ENCODE measurements at places on chromosomes 4 and X.

DNA sequence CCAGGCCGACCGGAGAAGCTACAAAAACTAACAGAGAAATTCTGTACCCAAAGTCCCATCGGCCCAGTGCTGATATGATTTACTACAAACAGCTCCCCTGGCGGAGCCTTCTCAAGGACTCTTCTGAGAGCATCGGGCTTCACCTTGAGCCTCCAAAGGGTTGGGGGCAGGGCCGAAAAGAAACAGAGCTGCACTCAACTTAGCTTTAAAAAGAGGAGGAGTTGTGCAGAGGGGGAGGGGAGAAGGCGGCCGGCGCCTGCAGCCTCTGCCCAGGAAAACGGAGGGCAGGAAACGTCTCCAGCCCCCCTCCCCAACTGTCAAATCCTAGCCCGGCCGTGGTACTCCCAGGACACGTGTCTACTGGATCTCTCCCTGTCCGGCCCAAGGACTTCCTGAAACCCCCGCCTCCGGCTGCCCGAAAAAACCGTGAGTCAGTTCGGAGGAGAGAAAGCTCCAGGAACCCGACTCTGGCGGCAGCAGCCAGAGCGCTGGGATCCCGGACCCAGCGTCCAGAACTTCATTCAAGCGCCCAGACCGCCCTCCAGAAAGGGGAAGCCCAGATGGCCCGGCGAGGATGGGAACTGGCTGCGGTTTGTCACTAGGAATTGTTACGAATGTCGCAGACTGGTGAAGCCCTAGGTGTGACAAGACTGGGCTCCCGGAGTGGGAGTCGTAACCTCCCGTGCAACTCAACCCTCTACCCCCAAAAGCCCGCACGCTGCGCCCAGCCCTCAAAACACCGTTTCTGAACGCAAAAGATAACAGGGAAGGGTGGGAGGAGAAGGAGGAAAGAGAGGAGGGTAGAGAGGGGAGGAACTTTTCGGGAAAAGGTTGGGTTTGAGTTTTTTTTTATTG is 973 bp downstream of the ADAMTS3 start:
- no peak for DNase-seq

GRCh38 chr4:16893141-16893651 is 5.2 kb downstream of the LDB2 start:
- DNase-seq: no peak

DNA sequence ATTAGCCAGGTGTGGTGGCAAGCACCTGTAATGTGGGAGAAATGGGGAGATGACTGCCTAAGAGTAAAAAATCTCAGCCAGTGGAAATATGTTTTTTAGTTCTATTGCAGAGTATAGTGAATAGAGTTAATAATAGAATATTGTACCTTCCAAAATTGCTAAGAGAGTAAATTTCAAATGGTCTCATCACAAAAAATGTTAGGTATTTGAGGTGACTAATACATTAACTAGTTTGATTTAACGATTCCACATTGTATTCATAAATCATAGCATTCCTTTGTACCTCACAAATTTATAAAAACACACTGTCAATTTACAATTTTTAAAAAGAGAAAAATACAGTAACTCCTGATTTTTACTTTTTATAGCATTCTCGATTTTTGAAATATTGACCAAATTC is 681.5 kb upstream of the EPHA5 start:
- no peak for DNase-seq

- DNase-seq: no peak
These were observed 20.5 kb downstream of the PKD2 start for GRCh38 chr4:88027611-88028608.

GRCh38 chr4:6504900-6505496 is 32.6 kb upstream of the PPP2R2C start:
- DNase-seq: no peak

GRCh38 chrX:20227116-20227515 is 39.6 kb downstream of the RPS6KA3 start:
- DNase-seq: no peak

DNA sequence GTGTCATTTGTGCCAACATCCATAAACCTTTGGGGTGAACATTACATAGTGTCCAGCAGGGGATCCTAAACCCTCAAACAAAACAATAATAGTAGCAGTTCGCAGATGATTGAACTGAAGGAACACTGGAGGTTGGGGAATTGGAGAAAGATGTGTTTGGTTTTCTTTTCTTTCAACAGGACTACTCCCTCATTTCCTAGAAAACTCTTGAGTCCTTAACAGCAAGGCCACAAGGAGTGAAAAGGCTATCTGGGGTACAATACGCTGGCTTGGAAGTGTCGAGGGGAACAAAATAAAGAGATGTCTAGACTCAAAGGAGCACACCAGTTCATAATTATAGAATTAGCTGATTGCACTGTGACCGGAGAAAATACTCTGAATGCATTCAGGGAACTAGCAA is 72.1 kb downstream of the IDS start:
- DNase-seq: no peak

DNA sequence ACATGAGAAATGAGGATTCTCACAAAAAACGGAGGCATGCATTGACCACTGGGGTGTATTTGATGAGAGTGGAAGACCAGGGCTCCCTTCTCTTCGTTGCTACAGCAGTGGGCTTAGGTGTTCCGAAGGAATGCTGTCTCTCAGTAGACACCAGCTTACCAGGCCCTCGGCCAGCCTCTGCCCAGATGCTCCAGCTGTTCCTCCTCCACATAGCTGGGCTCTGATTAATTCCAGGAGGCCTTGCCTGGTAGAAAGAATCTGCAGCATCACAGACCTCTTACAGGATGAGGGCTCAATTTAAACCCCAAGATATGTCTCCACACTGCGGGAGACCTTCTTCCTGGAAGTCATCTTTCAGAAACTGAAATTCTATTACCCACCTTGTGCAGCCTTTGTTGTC is 346.6 kb upstream of the TENM3 start:
- no peak for DNase-seq

- DNase-seq: no peak
These were observed 83.3 kb downstream of the EFNB1 start for GRCh38 chrX:68912113-68912512.

DNA sequence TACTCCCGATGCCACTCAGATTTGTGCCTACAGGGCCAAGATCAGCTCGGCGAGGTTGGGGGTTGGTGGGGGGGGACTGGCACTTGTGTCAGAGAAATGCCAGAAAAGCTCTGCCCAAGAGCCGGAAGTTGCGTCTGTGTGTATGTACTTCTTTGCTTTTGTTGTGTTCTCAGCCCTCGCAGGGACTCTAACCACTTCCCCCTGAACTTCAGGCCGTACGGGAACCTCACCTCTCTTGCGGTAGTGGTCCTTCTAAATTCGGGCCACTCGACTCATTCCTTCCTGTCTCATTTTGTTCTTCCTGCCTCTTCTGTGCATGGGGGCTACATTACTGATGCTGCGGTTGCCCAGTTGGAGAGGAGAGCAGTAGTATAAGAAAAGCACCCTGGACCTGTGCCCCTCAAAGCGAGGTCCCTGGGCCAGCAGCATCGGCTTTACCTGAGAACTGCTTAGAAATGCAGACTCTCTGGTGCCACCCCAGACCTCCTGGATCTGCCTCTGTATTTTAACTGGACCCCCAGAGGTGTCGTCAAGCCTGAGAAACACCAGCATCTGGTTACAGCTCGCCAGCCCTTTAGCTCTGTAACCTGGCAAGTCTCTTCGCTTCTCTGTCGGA is 146.3 kb upstream of the RPS6KA3 start:
- DNase-seq: no peak

DNA sequence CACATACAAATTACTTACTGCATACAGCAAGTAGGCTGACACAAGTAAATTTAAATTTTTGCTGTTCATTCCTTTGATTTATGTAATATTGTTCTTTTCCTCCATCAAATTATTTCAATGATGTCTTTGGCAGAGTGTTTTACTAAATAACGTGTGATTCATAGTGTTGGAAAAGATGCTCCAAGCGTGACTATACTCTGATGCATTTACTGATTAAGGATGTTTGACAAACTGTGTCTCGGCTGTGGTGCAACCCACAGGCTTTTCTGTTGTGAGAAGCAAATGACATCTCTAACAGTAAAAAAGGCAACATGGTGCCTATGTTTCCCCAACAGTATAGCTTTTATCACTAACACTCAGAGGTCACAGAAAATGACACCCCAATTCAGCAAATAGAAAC is 540.9 kb downstream of the PPP4R3C start:
- no peak for DNase-seq

DNA sequence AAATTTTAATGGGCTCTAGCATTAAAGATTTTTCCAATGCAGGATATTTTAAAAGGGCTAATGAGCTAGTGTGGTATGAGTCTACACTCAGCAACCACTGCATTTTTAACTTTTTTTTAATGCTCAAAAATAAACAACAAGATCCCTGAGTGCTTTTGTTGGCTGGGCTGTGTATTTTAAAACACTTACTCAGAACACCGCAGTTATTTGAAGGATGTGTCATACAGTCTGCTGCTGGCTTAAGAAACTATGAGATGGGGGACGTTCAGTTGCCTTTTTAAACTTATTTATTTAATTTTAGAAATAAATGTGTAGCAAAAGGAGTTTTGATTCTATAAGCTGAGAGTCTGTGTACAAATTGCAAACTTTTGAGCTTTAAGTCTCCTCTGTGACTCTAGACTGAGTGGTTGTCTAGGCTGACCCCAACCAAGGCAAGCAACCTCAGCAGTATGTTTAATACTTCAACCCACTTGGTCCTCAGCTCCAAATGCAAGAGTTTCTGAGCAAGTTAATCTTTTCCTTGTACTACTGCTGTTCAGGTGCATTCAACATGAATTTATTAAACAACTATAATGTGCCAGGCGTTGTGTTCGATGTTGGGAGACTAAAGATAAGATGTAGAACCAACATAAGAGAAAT is 278.6 kb upstream of the DIPK2B start:
- DNase-seq: no peak

GRCh38 chr4:29970626-29971025 is 749.5 kb upstream of the PCDH7 start:
- DNase-seq: no peak

DNA sequence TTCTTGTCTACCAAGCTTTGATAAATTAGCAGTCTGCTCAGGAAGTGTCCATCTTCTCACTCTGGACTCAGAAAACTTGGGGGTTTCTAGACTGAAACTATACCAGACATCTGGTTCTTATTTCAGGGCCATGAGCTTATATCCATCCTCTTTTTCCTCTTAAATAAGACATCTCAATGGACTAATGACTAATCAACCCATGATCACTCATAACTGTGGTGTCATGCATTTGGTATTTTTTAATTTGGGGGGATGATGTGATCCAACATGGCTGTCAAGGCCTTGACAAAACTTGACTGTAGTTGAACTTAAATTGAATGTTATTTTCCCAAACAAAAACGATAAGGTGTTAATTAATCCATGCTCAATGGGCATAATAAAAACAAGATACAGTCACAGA is 87.8 kb downstream of the GPRASP3 start:
- no peak for DNase-seq

DNA sequence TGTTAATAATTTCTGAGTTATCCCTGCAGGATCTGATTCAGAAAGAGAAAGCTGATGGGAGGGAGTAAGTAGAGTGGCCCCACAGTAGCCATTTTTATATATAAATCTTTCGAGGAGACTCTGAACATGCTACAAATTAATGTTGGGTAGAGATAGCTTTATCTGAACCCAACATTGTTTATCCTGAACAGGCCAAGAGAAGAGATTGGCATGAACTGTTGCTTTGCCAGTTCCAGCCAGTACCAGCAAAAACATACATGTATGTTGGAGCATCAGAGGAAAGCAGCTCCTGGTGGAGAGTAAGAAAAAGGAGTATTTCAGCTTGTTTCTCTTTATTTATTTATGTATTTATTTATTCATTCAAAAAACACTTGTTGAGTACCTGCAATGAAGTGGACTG is 1.6 kb downstream of the MAOA start:
- no peak for DNase-seq

DNA sequence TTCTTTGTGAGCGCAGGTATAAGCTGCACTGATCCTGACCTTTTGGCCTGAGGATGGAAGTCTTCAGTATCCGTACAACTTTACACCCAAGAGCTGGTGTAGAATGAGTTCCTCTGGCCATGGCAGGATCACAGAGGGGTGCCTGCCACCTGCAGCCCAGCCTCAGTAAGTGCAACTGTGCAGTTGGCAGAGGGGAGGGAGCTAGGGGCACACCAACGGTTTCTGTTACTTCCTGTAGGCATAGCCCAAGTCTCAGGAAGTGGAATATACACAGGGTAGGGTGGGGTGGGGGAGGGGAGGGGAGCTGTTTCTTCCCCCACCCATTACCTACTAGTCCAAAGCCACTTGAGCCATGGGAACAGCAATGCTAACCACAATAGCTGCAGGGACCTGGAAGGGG is 85.4 kb upstream of the GBA3 start:
- DNase-seq: no peak

GRCh38 chrX:154430479-154430878 is 2.0 kb downstream of the ATP6AP1 start:
- no peak for DNase-seq

DNA sequence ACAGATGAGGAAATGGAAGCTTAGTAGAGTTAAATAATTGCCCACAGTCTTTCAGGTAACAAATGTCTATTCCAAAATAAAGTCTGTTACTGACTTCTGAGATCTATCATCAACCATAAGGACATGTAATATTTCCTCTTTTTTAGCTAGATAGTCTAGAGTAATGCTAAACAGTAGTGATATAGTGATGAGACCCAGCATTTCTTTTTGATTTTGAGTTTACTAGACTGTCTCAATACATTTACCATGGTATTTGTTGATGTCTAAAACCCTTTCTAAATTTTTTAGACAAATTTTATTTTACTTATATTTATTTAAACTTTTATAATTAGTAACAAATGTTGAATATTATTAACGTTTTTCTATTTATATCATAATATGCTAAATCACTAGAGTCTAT is 465.1 kb upstream of the SLIT2 start:
- DNase-seq: no peak

DNA sequence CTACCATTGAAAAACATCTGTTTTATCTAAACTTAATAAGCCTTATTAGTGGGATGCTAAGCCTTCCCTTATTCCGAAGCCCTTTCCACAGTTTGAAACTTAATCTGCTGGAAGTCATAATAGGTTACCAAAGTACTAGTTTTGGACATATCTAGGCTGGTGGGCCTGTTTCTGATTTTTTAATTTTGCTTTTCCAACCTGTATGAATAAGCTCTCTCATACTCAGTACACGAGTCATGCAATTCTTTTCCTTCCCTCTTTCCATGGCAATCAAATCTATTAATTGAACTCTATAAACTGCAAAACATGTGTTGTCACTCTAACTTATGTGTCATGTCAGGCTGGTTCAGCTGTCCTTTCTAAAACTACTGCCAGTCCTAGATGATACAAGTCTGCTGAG is 91.0 kb downstream of the AMMECR1 start:
- no peak for DNase-seq

- no peak for DNase-seq
These were observed 2.7 kb downstream of the ARHGEF6 start for GRCh38 chrX:136778020-136778419.

DNA sequence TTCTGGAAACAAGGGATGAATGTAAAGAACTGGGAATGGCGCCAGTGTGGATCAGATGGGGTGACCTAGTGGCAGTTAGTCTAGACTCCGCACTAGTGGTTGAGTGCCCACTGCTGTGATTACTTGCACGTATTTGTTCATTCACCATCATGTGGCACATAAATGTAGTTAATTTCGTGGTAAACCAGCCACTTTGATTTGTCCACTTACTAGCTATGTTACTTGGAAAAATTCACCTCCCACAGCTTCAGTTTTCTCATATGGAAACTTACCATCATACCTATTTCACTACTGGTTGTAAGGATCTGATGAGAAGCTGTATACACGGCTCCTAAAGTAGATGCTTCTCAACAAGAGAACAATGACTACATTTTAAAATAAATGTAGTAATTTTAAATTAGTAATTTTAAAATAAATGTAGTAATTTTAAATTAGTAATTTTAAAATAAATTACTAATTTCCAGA is 394 bp upstream of the DYNLT3 start:
- DNase-seq: no peak
